Activated T-cell treated with anti-CD3 and anti-CD28 coated beads for 1 hour (primary cell): ENCODE measurements at places on chromosomes 12 and 14.

GRCh38 chr12:69238589-69239351 lies 599 bp upstream of the CPSF6 start:
- no peak for DNase-seq

GRCh38 chr14:32683679-32684078 lies 255.0 kb upstream of the NPAS3 start:
- no peak for DNase-seq

- DNase-seq, result no peak
These were observed 388.0 kb downstream of the VRK1 start for GRCh38 chr14:97185186-97185585.

- no peak for DNase-seq
These were observed 150.0 kb upstream of the PLEKHA5 start for GRCh38 chr12:18979401-18980126.

- DNase-seq, result no peak
These were observed 206.2 kb downstream of the PPM1H start for GRCh38 chr12:62728741-62729140.

DNA sequence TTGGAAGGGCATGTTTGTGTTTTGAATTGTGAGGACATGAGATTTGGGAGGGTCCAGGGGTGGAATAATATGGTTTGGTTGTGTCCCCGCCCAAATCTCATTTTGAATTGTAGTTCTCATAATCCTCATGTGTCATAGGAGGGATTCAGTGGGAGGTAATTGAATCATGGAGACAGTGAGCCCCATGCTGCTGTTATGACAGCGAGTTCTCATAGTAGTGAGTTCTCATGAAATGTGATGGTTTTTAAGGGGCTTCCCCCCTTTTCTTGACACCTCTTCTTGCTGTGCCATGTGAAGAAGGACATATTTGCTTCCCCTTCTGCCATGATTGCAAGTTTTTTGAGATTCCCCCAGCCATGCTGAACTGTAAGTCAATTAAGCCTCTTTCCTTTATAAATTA lies 260.0 kb downstream of the DUSP6 start:
- no peak for DNase-seq

- peak; percentile 28 for DNase-seq
These were observed 311.9 kb downstream of the DUSP6 start for GRCh38 chr12:89040146-89040964.

DNA sequence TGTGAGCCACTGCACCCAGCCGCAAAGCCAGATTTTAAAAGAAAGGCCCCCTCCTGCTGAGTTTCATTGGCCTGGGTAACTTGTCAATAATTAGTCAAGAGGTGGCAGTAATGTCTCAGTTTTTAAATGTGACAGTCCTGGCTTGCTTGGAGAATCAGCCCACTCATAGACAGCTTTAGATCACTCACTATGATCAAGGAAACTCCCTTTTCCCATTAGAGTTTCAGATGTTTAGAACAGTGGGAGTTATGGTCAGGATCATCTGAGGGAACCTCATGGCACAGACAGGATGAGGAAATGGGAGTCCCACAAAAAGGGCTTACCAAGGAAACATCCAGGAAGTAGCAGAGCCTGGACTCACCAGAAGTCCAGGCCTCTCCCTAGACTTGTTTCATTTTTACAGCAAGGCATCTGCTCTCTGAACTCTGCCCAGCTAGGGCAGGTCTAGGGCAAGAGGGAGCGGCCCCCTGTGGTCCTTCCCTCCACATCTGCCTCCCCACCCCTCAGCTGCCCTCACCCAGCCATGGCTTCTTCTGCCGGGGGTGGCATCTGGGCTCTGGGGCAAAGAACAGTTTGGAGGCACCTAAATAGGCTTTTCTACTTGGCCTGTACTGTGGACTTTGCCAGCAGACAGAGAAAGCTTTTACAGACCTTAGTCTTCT lies 11.2 kb downstream of the BCL2L14 start:
- DNase-seq, result no peak

GRCh38 chr12:68341822-68342221 lies 9.7 kb upstream of the MDM1 start:
- DNase-seq, result no peak

DNA sequence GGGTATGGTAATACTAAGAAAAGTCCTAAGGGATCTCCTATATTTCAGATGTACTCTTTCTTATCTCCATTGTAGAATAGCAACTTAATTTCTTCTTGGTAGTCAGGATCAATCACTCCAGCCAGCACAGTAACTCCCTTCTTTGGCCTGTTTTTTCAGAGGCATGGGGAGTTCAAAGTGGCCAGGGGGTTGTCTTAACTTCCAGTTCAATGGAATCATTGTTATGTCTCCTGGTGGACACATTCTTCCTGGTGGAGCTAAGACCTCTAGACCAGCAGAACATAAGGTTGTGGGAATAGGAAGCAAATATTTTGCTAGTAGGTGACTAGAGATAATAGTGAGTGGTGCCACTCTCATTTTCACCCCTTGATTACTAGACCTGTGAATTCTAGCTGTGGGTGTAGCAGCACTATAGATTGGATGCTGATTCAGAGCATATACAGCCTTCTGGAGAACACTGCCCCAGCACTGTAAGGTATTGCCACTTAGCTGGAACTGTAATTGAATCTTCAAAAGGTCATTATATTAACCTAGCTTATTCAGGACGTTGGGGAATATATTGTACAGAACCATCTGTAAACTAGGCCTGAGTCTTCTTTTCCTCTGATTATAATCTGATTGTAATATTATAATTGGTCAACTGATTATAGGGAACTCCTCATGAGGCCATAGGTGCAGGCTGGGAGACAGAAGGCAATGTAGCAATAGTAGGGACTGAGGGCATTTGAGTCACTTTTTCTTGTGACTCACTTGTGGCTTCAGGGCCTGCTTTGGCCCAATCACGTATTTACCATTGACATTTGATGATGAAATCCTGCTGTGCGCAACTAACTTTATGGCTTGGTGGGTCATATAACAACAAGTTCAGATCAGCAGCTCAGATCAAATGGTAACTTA lies 60.2 kb upstream of the ATP2B1 start:
- DNase-seq, result no peak

GRCh38 chr12:57366315-57366714 lies 64.5 kb downstream of the R3HDM2 start:
- DNase-seq, result no peak
